ENCODE measurements at places on chromosomes 4 and X. TPM values are rescaled to one million over a fixed set of nuclear protein-coding genes. Genes with fewer than 3 reads are reported as not detected.

C4orf51 gene
- total RNA-seq, result not detected

AR gene
- total RNA-seq, result 17.9 TPM

PSMD10 gene
- 24.9 TPM for total RNA-seq

NXF2 gene
- not detected for total RNA-seq

HELT gene
- not detected for total RNA-seq

CDKL2 gene
- total RNA-seq, result 2.3 TPM

DNA sequence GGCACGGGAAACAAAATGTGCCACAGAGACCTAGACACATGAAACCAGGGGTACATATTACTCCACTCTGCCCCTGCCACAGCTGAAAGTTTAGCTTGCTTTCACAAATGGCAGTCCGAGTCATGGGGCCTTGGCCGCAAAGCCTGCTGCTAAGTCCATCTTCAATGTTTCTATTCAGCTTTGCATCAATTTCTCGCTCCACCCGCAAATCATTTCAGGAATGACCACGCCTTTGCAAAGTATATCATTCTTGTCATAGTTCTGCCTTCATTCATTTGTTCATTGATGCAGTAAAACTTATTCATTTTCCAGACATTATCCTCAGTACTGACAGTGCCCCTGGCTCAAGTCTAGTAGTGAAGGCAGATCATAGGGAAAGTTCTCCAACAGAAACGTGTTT is 9.5 kb downstream of the PLAC8 start:
- no peak overlapping the region for H3K27ac ChIP-seq
- no peaks in the 10 kb centered on the region for H3K36me3 ChIP-seq
- H3K4me3 ChIP-seq, result no peak overlapping the region
- H3K27me3 ChIP-seq, result no peaks in the 10 kb centered on the region

- H3K36me3 ChIP-seq, result no peaks in the 10 kb centered on the region
- no peaks in the 10 kb centered on the region for H3K4me1 ChIP-seq
- no peak for DNase-seq
- H3K27me3 ChIP-seq, result no peaks in the 10 kb centered on the region
- H3K4me3 ChIP-seq, result no peak overlapping the region
- H3K27ac ChIP-seq, result no peak overlapping the region
Measured at GRCh38 chr4:75698963-75699228, 25.5 kb upstream of the USO1 start.

- H3K27ac ChIP-seq, result no peak overlapping the region
- H3K36me3 ChIP-seq, result no peaks in the 10 kb centered on the region
- H3K27me3 ChIP-seq, result no peaks in the 10 kb centered on the region
- H3K4me1 ChIP-seq, result no peaks in the 10 kb centered on the region
- no peak overlapping the region for H3K4me3 ChIP-seq
Measured at GRCh38 chr4:185793116-185793485, 18.9 kb downstream of the SORBS2 start.

- DNase-seq, result no peak
- H3K27ac ChIP-seq, result no peak overlapping the region
- no peaks in the 10 kb centered on the region for H3K4me1 ChIP-seq
- H3K27me3 ChIP-seq, result no peaks in the 10 kb centered on the region
- no peaks in the 10 kb centered on the region for H3K36me3 ChIP-seq
- no peak overlapping the region for H3K4me3 ChIP-seq
Measured at GRCh38 chr4:168099195-168099594, 6.9 kb downstream of the ANXA10 start.

GRCh38 chrX:68419975-68420374 is 13.3 kb downstream of the OPHN1 start:
- no peak for DNase-seq
- H3K4me1 ChIP-seq, result no peaks in the 10 kb centered on the region
- no peak overlapping the region for H3K4me3 ChIP-seq
- H3K27me3 ChIP-seq, result no peaks in the 10 kb centered on the region
- no peak overlapping the region for H3K27ac ChIP-seq
- H3K36me3 ChIP-seq, result no peaks in the 10 kb centered on the region

- no peak overlapping the region for H3K4me3 ChIP-seq
- H3K27ac ChIP-seq, result no peak overlapping the region
- H3K27me3 ChIP-seq, result no peaks in the 10 kb centered on the region
- no peaks in the 10 kb centered on the region for H3K4me1 ChIP-seq
- no peaks in the 10 kb centered on the region for H3K36me3 ChIP-seq
Measured at GRCh38 chr4:63788271-63788670, 621.0 kb downstream of the TECRL start.

DNA sequence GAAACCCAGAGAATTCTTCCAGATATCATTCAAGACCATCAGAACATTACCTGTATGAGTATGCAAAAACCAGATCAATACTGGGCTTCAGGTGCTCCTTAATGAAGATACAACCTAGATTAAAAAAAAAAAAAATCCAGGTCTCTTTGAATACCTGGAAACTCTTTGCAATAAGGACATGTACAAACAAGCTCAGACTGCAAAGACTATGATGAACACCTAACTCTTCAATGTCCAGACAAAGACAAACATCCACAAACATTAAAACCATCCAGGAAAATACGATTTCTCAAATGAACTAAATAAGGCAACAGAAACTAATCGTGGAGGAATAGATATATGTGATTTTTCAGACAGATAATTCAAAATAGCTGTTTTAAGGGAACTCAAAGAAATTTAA is 38.7 kb downstream of the NLRP2B start:
- no peak for DNase-seq
- no peak overlapping the region for H3K27ac ChIP-seq
- H3K27me3 ChIP-seq, result no peaks in the 10 kb centered on the region
- no peak overlapping the region for H3K4me3 ChIP-seq
- no peaks in the 10 kb centered on the region for H3K4me1 ChIP-seq
- H3K36me3 ChIP-seq, result no peaks in the 10 kb centered on the region
